ENCODE measurements at places on chromosomes 6 and 20.

GRCh38 chr20:11080010-11080409 is 406.2 kb upstream of the JAG1 start:
- no peak for DNase-seq

- DNase-seq = no peak
Observed at GRCh38 chr6:114713690-114714089, 370.9 kb upstream of the HS3ST5 start.

- no peak for DNase-seq
Observed at GRCh38 chr6:33273924-33274902, 2.3 kb downstream of the RPS18 start.

DNA sequence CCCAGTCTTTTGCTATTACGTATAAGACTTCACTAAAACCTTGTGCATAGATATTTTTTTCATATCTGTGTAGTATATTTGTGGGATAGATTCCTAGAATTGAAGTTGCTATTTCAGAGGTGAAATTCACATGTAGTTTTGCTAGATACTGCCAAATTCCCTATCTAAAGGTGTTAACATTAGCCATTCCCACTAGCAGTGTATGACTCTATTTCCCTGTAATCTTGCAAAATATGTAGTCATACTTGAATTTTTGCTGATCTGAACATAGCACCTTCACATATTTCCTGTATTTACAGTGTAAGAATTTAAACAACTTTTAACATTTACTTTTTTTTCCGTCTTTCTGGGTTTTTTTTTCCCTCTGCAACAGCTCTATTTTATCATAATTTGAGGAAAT is 24.9 kb downstream of the SENP6 start:
- DNase-seq = no peak

DNA sequence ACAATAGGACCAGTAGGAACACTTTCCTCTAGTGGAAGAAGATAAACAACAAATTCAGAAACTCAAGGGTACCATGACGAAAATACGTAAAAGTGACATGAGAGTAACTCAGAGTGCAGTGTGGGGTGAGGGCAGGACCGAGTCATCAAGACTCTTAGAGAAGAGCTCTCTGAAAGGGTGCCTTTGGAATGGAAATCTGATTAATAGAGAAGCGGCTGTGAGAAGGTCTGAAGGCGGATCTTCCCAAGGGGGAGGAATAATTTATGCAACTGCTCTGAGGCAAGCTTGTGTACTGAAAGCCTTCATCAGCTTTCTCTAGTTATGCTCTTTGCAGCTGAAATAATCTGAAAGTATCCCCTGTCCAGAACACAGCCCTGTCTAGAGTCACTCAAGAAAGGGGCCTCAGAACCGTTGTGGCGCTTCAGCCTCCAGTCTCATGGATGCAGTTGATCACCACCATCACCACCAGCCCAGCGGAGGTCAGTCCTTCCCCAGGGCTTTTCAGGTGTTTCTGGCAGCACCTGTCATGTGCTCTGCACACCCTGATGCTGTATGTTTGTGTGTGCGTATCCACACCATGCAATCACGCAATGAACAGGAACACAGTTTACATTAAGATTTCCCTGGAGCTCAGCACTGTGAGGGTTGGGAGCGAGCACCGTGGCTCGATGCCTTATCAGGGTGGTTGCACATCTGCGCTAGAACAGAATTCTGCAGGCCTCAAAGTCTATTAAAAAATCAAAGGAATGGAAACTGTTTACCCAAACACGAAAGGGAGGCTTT is 396.5 kb downstream of the SMOC2 start:
- no peak for DNase-seq

DNA sequence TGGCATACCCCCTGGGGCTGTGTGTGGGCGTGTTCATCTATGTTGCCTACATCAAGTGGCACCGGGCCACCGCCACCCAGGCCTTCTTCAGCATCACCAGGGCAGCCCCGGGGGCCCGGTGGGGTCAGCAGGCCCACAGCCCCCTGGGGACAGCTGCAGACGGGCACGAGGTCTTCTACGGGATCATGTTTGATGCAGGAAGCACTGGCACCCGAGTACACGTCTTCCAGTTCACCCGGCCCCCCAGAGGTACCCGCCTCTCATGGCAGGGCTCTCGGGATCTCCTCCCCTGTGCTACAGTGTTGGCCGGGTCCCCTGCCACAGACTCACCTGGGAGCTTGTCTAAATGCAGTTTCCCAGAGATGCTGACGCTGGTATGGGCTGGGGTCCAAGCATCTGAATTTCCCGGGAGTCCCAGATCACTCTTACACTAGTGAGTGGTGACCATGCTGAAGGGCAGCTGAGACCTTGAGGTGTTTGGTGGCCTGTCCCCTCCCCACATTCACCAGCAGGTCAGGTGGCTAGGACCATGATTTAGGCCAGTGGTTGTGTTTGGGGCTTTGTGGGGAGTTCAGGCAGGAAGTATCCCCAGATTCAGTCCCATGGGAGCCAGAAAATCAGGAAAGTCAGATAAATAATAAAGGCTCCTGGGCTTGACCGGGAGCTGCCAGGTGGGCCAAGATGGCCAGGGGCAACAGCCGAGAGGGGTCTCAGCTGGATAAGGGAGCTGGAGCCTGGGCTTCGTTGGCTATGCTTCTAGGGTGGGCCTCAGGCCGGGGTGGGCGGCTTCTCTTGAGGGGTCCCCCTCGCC is 11.8 kb downstream of the ENTPD6 start:
- no peak for DNase-seq

GRCh38 chr6:14681699-14682487 is 564.0 kb upstream of the JARID2 start:
- no peak for DNase-seq

DNA sequence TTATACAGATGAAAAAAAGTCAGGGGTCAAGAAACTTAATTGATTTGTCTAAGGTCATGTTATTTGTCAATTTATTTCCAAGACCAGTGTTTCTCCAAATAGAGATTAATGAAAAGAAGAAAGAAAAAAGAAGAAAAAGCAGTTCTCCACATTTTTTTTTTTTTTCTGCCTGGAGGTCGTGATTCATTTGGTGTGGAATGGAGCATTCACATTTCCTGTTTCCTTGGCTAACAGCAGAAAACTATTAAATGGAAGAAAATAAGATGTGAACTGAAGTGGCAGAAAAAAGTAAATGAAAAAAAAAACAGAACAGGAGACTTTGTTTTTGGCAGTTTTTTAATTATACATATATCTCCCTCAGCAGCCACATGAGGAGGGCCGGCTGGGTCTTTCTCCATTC is 470.8 kb upstream of the ZNF337 start:
- no peak for DNase-seq

- DNase-seq = no peak
Observed at GRCh38 chr6:164135511-164136132, 721.1 kb downstream of the QKI start.

GRCh38 chr20:12049125-12049524 is 131.4 kb downstream of the BTBD3 start:
- no peak for DNase-seq

DNA sequence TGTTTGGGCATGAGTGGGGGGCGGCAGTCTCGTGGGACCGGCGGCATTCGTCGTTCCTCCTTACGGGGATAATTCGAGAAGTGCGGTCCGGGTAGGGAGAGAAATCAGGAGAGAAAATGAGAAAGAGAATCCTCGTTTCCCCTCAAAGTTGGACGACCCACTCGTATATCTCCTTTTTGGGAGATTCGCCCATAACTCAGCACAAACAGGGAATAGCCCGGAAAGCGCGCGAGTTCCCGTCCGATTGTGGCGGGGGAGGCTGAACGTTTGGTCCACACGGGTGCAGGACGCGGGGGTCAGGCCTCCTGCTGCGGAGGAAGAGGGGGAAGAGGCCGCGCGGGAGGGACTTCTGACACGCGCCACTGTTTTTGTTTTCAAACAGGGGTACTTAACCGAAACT is 42.4 kb downstream of the POPDC3 start:
- DNase-seq = no peak

GRCh38 chr6:157455731-157456523 is 74.9 kb downstream of the ZDHHC14 start:
- DNase-seq = no peak
